ENCODE measurements at places on chromosomes 6 and 20.

DNA sequence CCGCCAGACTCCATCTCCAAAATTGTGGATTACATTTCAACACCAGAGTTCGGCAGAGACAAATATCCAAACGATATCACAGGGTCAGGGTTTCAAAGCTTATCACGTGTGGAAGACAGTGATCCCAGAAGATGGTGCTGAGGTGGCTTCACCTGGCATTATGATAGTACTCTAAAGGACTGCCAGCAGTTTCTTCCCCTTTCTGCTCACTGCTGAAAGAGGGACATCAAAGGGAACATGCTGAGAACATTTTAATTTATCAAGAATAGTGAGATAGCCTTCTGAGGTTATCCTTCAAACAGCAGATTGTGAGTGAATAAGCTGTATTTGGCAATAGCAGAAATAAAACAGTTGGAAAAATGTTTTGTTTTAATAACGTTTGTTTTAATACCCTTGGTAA, 79.7 kb downstream of the FIG4 start:
- DNase-seq, result no peak

- no peak for DNase-seq
Observed at GRCh38 chr6:117561128-117561527, 41.2 kb downstream of the GOPC start.

DNA sequence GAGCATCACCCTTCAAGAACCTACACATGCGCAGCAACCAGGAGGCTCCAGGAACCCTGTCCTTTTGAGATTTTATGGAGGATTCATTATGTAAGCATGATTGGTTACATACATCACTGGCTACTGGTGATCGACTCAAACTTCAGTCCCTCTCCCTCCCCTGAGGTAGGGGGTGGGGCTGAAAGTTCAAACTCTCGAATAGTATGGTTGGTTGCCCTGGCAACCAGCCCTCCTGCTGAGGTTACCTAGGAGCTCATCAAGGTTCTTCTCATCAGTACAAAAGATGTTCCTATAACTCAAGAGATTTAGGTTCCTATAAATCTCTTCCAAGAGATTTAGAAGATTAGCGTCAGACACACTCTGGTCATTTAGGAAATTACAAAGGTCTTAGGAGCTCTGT, 21.9 kb upstream of the ZSCAN9 start:
- no peak for DNase-seq

DNA sequence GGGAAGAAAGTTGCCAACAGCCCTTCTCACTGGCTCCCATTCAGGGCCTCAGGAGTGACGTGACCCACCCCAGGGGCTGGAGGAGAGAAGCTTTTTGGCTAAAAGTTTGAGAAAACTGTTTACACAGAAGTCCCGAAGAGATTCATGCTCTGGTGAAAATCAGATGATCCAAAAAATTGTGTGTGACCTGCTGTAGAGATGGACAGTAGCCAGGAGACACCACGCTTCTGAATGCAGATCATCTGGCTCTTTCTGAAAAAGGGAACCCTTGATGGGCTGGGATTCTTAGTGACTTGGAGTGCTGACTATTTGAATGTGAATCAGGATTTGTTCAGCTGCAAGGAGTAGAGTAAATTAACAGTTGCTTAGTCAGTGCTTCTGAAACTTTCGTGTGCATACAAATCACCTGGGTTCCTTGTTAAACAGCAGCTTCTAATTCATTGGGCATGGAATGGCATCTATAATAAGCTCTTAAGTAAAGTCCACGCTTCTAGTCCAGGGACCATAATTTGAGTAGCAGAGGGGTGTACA, 265.1 kb downstream of the PREX1 start:
- no peak for DNase-seq

DNA sequence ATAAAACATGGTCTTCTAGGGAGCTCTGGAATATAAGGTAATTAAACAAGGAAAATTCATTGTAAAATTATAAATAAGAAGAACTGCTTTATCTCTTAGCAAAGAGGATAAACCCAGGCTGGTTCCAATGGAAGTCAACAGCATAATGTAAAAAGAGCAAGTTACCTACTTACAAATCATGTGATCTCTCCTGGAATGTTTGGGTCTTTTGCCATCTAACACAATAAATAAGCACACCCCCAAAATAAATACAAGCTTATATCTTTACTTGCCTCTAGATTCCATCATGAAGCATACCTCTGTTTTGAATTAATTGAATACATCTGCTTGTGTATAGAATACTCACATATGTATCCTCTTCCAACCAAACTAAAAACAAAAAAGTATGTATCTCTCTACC, 2.5 kb upstream of the PHACTR1 start:
- no peak for DNase-seq

DNA sequence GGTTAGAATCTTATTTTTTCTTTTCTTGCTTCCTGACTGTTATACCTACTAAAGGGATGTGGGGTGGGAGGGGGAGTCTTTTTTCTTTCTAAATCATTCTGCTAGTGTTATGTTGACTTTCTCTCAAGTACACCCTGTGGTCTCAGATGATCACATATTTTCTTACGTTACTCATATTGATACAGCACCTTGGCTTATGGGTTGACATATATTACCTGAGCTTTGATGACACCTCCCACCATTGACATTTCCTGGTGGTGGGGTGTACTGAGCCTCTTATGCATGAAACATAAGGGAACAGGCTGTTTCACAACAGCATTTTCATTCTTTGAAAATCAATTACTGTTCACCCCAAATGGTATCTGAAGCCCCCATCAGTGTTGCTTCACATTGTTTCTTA, 169.8 kb downstream of the MMS22L start:
- no peak for DNase-seq

DNA sequence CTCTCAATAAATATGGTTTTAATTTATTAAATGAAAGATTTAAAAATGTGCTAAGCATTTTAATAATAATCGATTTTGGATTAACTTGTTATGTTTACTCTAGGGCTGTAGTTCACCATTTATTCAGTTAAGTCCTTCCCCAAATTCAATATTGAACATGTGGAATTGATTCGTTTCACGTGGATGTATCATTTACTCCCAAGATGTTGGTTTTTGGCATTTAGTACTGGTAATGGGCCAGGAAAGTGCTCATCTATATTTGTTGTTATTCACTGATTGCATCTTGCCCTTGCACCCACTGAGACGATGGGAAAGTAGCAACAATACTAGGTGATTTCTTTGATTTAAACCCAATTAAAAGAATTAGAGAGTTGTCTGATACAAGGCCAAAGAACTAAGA, 97.1 kb downstream of the ESR1 start:
- no peak for DNase-seq

GRCh38 chr6:165298875-165299274, 10.5 kb downstream of the C6orf118 start:
- no peak for DNase-seq

DNA sequence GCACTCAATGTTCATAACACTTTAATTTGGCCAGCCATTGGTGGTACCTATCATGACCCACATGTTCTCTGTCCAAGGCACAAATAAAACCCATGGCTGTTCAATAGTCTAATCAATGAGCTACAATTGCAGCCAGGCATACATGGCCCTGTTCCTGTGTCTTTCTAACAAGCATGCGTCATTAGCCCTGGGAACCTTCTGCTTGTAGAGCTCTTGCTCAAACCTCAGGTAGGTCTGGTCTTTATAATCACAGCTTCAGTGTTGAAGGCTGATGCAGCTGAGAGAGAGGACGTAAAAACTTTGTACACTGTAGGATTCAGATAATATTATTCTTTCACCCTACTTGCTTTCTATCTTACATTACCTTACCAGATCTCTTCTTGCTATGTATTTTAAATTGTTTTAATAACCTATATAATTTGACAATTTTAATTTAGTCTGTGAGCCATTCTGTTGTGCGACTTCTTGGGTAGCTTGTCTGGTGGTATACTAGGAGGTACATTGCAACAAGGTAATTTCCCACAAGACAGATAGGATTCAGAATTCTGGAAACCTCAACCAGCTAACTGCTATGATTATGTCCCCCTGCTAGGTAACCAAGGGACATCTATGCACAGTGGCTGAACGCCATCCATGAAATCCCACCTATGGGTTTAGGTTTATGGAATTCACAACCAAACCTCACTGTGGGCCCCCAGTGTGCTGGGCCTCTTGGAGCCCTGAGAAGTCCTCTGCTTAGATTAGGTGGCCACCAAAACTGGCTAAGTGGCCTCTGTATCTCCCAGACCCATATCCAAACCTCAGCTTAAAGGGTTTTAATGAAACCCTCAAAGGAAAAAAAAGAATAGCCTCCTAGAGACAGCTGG, 55.4 kb upstream of the RIPOR2 start:
- DNase-seq, result no peak

DNA sequence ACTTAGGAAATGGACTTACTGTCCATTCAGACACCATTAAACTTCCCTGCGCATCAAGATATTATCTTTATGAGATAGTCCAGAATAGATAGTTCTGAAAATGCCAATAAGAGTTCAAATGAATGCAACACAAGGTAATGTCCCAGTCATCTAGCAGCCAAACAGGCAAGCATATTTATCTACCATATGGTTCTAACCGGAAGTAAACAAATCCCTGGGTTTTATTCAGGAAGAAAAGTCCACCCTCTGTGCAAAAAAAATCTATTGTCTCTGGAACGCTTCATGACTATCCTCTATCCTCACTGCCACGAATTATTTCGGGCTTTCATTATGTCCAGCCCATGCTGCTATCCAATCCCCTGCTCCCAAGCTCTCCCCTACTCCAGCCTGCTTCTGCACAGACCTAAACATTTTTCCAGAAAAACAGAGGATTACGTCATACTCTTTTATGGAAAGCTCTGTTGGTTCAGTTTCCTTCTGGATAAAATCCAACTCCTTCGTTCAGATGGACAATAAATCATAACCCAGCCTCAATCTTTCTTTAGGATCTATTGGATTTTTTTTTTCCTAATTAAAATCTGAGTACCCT, 11.4 kb downstream of the PPIL6 start:
- DNase-seq, result no peak

GRCh38 chr6:34374508-34374907, 18.0 kb downstream of the NUDT3 start:
- DNase-seq, result no peak

DNA sequence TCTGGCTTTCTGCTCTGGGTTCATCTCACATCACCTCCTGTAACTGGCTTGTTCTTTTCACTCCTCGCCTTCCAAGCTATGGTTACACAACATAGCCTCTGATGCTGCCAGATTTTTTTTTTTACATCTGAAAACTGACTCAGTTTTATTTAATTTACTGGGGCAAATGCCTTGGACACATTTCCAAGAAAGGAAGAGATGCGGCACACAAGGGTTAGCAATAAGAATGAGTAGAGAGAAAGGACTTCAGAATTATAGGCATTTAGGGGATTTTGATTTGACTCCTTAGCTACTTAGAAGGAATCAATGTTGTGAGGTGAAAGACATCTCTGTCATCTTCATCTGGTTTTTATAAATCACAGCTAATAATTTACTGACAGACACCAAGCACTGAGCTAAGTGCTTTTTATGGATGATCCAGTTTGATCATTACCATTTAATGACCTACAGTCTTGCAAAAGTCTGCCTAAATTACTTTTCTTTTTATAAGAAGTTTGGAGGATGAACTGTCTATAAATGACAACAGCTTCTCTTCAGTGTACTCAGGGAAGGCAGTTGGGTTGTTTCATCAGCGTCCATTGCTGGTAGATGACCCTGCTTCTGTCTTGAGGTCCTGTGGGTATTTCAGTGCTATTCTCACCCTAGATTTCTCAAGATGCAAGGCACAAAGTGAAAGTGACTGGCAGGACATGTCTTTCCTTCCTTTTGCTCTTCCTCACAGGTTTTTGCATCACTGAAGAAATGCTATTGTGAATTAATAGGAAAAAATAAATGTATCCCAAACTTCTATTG, 31.1 kb downstream of the LAMA4 start:
- DNase-seq, result peak; percentile 26

DNA sequence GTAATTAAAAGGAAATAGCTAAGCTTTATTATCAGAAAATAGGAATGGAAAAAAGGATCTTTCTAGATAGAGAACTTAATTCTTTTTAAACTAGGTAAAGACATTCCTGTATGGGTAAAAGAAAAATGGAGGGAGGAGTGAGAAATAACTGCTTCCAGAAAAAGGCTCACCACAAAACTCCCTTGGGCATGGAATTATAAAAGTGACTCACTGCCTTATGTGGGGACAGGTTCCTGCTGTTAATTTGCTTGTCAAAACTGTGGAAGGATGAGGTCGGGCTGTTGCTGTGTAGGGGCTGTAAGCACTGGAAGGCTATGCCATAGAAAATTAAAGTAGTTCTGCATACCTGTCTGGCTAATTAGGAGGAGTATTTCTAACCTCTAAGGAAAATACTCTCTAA, 158.7 kb downstream of the UBE3D start:
- DNase-seq, result no peak

- peak; percentile 62 for DNase-seq
Observed at GRCh38 chr6:63352069-63352543, 32.3 kb upstream of the LGSN start.

- DNase-seq, result no peak
Observed at GRCh38 chr6:2545383-2546038, 205.2 kb downstream of the MYLK4 start.

DNA sequence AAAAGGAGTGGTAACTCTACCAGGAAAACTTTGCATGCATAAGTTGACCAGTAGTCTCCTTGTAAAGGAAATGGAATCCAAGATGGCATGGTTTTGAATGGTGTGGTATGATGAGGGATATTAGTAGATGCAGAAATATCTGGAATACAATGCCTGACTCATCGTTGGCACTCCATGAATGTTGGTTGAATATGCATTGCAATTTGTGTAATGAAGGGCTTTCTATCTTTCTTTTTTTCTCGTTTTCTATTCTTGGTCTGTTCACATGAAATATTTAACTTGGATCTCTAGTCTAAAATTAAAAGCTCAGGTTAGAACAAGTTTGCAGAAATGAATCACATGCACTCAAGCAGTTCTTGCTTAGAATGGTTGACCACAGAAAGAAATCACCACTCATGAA, 277.3 kb upstream of the PRND start:
- no peak for DNase-seq

DNA sequence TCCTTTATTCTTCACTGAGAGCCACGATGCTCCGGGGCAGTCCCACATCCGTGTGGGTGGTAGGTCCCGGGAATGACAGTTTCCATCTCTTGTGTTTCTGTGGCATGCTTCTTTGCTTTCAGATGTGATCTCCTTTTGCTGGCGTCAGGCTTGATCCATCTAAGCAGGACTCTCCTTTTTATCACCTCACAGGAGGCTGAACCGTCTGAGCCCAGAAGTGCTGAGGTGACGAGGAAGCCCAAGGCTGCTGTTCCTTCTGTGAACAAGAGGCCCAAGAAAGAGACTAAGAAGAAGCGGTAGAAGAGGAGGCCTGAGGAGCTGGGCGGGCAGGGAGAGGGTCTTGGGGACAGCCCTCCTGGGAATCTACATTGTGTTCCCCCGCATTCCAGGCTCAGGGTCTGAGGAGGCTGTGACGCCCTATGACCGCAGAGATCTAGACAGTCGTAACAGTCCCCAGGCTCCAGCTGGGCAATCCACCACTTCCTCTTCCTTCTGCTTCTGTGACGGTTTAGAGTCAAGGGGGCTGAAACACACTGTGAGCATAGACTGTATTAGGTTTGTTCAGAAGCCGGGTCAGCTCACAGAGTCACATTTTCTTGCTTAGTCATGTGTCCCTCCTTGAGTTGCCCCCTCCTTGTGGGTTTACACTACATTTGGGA, 26.8 kb downstream of the MANBAL start:
- DNase-seq, result no peak
